ELF-1 (cell line): ENCODE measurements at places on chromosomes 6 and 20.
A peak's percentile ranks its signal among the peaks of the same experiment; 100 is the strongest.

DNA sequence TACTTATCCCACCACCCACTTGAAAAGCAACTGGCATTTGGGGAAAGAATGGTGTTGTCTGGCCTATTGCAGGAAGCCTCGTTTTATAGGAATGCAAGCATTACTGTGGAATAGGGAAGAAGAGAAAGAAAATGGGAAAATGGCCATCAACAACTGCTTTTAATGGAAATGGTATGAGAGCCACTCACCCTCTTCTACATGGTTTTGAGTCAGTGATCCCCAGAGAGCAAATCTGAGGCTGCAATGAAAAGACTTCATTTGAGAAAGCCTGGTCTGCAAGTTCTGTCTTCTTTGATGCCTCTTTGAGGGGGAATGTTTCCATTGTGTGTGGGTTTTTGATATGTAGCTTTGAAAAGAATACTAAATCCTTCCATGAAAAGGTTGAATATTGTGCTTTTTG, 172.3 kb upstream of the HDDC2 start:
- DNase-seq, result no peak

DNA sequence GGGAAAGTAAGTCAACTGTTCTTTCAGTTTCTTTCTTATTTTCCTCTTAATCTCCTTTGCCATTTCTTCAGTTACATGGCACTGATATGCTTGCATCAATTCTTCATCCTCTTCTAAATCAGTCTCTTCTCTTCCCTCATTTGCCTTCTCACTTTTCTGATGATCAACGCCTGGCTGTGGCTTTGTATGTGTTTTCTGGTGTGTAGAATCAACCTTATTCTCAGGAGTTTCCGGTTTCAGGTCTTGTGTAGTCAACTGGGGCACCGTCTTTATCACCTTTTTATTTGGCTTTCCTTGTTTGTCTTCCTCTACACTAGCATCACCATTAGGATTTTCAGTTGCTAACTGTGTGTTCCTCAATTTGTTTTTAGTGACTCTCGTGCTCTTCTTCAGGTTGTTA, 31.6 kb downstream of the AHI1 start:
- DNase-seq, result no peak

- peak; percentile 39 for DNase-seq
Observed at GRCh38 chr6:159233365-159234101, 64.3 kb downstream of the FNDC1 start.

GRCh38 chr6:39029156-39030011, 19.2 kb upstream of the GLP1R start:
- peak; percentile 71 for DNase-seq

DNA sequence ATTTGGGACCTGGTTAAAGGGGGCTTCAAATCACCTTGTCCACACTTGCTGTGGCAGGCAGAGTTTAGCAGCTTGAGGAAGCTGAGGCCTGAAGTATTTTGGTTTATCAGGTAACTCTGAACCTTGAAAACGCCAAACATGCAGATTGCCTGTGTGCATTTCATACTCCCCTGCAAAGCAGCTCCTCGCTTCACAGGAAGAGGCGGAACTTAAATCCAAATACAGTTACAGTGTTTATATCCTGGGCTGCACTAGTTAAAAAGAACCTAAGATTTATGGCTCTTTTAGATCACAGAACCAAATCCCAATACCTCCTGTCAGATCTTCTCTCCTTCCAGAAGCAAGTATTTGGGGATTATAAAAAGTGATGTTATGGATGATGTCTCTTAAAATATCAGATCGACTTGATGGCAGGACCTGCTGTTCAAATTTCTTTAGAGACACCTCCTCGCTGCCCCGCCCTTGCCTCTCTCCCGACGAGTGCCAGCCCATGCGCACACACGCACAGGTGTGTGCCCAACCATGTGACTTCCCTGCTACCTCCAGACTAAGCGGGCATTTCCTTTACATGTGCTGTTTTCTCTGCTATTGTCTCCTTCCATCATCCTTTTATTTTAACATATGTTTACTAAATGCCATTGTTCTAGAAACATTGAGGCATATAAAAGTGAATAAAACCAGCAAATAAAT, 224.6 kb upstream of the FOXQ1 start:
- DNase-seq, result no peak

DNA sequence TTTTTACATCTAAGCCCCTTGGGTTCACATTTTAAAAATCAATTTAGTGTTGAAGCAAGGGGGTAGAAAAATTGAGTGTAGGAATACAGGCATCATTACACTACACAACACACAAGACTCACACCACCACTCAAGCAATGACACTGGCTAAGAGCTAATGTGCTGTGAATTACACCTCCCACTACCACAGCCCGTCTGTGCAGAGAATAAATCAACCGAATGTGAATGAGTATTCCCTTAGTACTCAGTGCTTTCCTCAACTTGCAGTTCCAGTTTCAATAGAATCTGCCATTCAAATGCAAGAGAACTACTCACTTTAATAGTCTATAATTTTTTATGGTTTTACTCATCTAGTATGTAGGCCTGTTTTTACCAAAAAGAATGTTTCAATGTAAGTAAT, 114.4 kb downstream of the PDSS2 start:
- no peak for DNase-seq
